Gastrocnemius medialis (tissue), 4 donors: ENCODE measurements at places on chromosomes 11 and 22.

GRCh38 chr22:43247546-43248260 lies 60.8 kb upstream of the TTLL12 start:
- no peak overlapping the region for H3K4me3 ChIP-seq
- no peak overlapping the region for H3K27ac ChIP-seq
- no peaks in the 10 kb centered on the region for H3K27me3 ChIP-seq
- no peaks in the 10 kb centered on the region for H3K4me1 ChIP-seq

- H3K27me3 ChIP-seq, result no peaks in the 10 kb centered on the region
- no peak overlapping the region for H3K4me3 ChIP-seq
- no peak for DNase-seq
- H3K36me3 ChIP-seq, result no peaks in the 10 kb centered on the region
- H3K27ac ChIP-seq, result no peak overlapping the region
Observed at GRCh38 chr11:30465192-30465591, 121.0 kb downstream of the MPPED2 start.

- H3K4me3 ChIP-seq, result no peak overlapping the region
- peaks cover 30% of the 10 kb centered on the region for H3K4me1 ChIP-seq
Observed at GRCh38 chr11:128407962-128408361, 179.4 kb downstream of the ETS1 start.

- no peaks in the 10 kb centered on the region for H3K4me1 ChIP-seq
- no peaks in the 10 kb centered on the region for H3K27me3 ChIP-seq
- peak overlapping the region; percentile 11 for H3K27ac ChIP-seq
- no peak overlapping the region for H3K4me3 ChIP-seq
- DNase-seq, result peak; percentile 30
Observed at GRCh38 chr11:76910620-76911414, 50.1 kb downstream of the ACER3 start.

GRCh38 chr11:135033540-135033939 lies 621.5 kb upstream of the B3GAT1 start:
- H3K4me1 ChIP-seq, result no peaks in the 10 kb centered on the region
- no peak overlapping the region for H3K4me3 ChIP-seq
- no peaks in the 10 kb centered on the region for H3K27me3 ChIP-seq
- H3K36me3 ChIP-seq, result no peaks in the 10 kb centered on the region

- no peaks in the 10 kb centered on the region for H3K4me1 ChIP-seq
- H3K36me3 ChIP-seq, result no peaks in the 10 kb centered on the region
- H3K27ac ChIP-seq, result peak overlapping the region; percentile 43
- H3K4me3 ChIP-seq, result no peak overlapping the region
Observed at GRCh38 chr11:74672956-74673692, 58.1 kb downstream of the CHRDL2 start.

DNA sequence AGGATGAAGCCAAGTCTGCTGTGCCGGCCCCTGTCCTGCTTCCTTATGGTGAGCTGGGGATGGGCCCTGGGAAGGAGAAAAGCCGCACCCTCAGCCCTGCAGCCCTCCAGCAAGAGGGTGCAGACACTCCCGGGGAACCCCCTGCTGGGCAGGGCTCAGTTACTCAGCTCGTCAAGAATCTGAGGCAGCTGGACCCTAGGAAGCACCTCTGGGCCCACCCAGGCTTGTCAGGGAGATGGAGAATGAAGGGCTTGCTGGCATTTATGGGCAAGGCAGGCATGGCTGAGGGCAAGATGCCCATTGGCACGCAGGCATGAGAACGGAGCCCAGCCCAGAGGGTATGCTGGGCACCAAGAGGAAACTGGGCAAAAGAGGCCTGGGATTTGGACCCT lies 12.9 kb downstream of the RELT start:
- H3K4me3 ChIP-seq, result no peak overlapping the region
- H3K36me3 ChIP-seq, result no peaks in the 10 kb centered on the region
- no peak for DNase-seq
- no peaks in the 10 kb centered on the region for H3K27me3 ChIP-seq
- H3K4me1 ChIP-seq, result peaks cover 59% of the 10 kb centered on the region
- H3K27ac ChIP-seq, result peak overlapping the region; percentile 39

GRCh38 chr22:30245985-30246813 lies at the start of gene LIF:
TSS of gene LIF (minus strand) at chr22:30246759. CDS start at chr22:30246695, 64 bp downstream.
- no peaks in the 10 kb centered on the region for H3K36me3 ChIP-seq
- peak within 1 kb of the TSS; percentile 38 for H3K4me3 ChIP-seq
- no peak for DNase-seq
